ENCODE measurements at places on chromosomes 6 and 20. TPM values are rescaled to one million over a fixed set of nuclear protein-coding genes. Genes with fewer than 3 reads are reported as not detected.
A peak's percentile ranks its signal among the peaks of the same experiment; 100 is the strongest.

- no peak overlapping the region for H3K4me3 ChIP-seq
- no peaks in the 10 kb centered on the region for H3K4me1 ChIP-seq
- H3K27me3 ChIP-seq, result no peaks in the 10 kb centered on the region
- DNase-seq, result no peak
- no peak overlapping the region for H3K27ac ChIP-seq
- no peaks in the 10 kb centered on the region for H3K36me3 ChIP-seq
Measured at GRCh38 chr20:63810730-63811490, 20.2 kb downstream of the ZBTB46 start.

DNA sequence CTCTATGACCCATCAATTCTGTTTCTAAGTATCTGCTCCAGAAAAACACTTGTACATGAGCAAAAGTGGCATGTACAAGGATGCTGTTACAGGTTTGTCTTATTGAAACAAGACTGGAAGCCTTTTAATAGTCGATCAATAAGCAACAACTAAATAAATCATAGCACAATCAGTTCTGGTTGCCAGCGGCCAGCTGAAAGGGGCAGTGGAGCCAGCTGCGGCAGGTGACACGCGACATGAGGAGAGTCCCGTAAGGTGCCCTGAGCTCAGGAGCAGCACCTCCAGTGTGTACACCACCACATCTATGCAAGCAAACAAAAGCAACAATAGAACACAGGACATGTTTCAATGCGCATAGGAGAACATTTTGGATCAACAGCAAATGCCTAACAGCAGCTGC lies 20.7 kb upstream of the NNAT start:
- no peak overlapping the region for H3K27ac ChIP-seq
- no peaks in the 10 kb centered on the region for H3K27me3 ChIP-seq
- H3K36me3 ChIP-seq, result no peaks in the 10 kb centered on the region

- DNase-seq, result no peak
- no peaks in the 10 kb centered on the region for H3K36me3 ChIP-seq
- H3K4me3 ChIP-seq, result no peak overlapping the region
- no peak overlapping the region for H3K27ac ChIP-seq
Measured at GRCh38 chr6:116941727-116942126, 64.7 kb downstream of the RFX6 start.

- no peaks in the 10 kb centered on the region for H3K27me3 ChIP-seq
- DNase-seq, result peak; percentile 80
- peak overlapping the region; percentile 93 for H3K4me3 ChIP-seq
- peaks cover 42% of the 10 kb centered on the region for H3K36me3 ChIP-seq
- peak overlapping the region; percentile 94 for H3K27ac ChIP-seq
- H3K4me1 ChIP-seq, result peaks cover 39% of the 10 kb centered on the region
Measured at GRCh38 chr20:63706852-63707557, 771 bp downstream of the ARFRP1 start.

DNA sequence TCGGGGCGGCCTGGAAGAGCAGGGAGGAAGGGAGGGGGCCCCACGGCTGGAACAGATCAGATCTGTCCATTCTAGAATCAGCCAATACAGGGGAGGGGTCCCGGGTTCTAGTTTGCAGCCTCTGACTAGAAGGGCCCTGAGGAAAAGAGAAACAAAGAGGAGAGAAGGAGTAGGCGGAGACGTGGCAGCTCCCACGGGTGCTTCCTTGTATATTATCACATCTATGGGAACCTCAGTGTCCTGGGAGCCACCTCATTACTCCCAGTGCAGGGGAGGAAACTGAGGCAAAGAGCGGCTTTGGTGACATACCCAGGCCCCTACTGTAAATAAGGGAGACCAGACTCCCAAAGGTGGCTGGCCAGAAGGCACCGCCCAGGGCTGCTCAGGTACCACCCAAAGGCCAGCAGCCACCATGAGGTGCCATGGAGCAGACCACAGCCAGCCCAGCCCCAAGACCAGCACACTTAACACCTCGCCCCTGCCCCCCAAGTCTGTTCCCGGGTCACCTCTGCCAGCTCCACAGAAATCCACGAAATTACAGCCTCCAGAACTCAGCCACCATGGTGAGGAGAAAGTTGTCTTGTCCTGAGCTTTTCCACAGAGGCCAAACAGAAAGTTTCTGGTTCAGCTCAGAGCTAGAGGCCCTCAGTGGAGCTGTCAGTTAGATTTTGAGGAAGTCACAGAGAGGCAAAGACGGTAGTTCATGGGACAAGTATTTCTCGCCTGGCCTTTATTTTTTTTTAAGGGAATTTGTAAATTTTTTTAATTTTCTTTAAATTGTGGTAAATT lies 2.1 kb downstream of the ZC3H12D start:
- H3K27ac ChIP-seq, result peak overlapping the region; percentile 98
- H3K4me1 ChIP-seq, result peaks cover 41% of the 10 kb centered on the region
- DNase-seq, result no peak
- peaks cover 64% of the 10 kb centered on the region for H3K36me3 ChIP-seq
- no peaks in the 10 kb centered on the region for H3K27me3 ChIP-seq
- H3K4me3 ChIP-seq, result peak overlapping the region; percentile 98

GRCh38 chr6:113875470-113875869 lies 18.3 kb downstream of the MARCKS start:
- no peaks in the 10 kb centered on the region for H3K36me3 ChIP-seq
- H3K4me1 ChIP-seq, result peaks cover 7% of the 10 kb centered on the region
- H3K27me3 ChIP-seq, result peaks cover 24% of the 10 kb centered on the region
- no peak overlapping the region for H3K27ac ChIP-seq
- DNase-seq, result no peak
- no peak overlapping the region for H3K4me3 ChIP-seq

DNA sequence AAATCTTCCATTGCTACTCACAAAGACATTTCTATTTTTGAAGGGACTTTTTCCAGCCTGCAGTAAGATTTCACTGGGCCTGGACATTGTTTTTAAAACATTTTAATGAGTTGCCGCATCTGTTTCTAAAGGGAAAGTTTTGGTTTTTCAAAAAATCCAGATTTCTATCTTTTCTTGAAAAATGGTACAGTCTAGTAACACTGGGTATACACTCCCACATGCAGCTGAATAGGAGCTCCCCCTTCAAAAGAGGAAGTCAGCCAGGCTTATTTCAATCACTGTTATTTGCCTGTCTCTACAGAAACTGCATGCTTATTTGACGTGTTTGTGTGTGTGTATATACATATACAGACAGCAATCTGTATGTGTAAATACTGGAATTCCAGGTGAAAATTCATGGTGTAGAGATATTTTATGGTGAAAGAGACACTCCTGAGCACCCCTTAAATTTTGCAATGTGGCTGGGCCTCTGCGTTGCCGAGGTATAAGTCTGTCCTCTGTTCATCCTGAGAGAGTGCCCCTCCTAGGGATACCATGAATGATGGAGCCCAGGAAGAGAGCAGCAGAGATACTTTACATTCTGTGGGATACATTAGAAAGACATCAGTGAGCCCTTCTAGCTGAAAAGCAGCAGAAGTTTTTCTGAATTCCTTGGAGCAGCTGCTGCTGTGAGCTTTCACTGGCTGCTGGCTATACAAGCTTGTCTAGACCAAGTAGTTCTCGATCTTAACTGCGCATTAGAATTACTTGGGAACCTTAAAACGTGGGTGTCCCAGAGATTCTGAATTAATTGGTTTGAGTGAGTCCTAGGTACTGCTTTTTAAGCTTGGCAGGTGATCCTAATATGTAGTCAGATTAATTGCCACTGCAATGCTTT lies 12.0 kb upstream of the ABRACL start:
- H3K27ac ChIP-seq, result no peak overlapping the region
- H3K4me3 ChIP-seq, result no peak overlapping the region
- no peaks in the 10 kb centered on the region for H3K27me3 ChIP-seq
- DNase-seq, result no peak
- no peaks in the 10 kb centered on the region for H3K36me3 ChIP-seq

- peaks cover 6% of the 10 kb centered on the region for H3K27me3 ChIP-seq
- H3K27ac ChIP-seq, result no peak overlapping the region
- no peak for DNase-seq
- H3K4me1 ChIP-seq, result no peaks in the 10 kb centered on the region
Measured at GRCh38 chr6:155216312-155217046, 47.3 kb upstream of the CLDN20 start.

DNA sequence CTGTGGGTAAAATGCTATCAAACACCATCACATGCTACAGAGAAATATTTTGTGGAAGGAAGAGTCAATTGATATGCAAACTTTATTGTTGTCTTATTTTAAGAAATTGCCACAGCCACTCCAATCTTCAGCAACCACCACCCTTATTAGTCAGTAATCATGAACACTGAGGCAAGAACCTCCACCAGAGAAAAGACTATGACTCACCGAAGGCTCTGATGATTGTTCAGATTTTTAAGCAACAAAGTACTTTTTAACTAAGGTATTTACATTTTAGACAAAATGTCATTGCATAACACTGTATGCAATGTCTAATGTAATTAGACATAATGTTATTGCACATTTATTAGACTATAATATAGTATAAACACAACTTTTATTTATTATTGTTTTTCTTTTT lies 26.2 kb upstream of the MMP24 start:
- no peak overlapping the region for H3K27ac ChIP-seq
- no peaks in the 10 kb centered on the region for H3K27me3 ChIP-seq
- H3K4me1 ChIP-seq, result no peaks in the 10 kb centered on the region
- peaks cover 21% of the 10 kb centered on the region for H3K36me3 ChIP-seq

GRCh38 chr6:115582386-115582785 lies 478.3 kb downstream of the FRK start:
- H3K4me3 ChIP-seq, result no peak overlapping the region
- H3K36me3 ChIP-seq, result no peaks in the 10 kb centered on the region
- H3K27ac ChIP-seq, result no peak overlapping the region
- H3K27me3 ChIP-seq, result no peaks in the 10 kb centered on the region
- no peak for DNase-seq

- no peak overlapping the region for H3K27ac ChIP-seq
- H3K4me1 ChIP-seq, result no peaks in the 10 kb centered on the region
- no peak for DNase-seq
- H3K4me3 ChIP-seq, result no peak overlapping the region
Measured at GRCh38 chr6:39881851-39882530, 52.3 kb downstream of the MOCS1 start.

DNA sequence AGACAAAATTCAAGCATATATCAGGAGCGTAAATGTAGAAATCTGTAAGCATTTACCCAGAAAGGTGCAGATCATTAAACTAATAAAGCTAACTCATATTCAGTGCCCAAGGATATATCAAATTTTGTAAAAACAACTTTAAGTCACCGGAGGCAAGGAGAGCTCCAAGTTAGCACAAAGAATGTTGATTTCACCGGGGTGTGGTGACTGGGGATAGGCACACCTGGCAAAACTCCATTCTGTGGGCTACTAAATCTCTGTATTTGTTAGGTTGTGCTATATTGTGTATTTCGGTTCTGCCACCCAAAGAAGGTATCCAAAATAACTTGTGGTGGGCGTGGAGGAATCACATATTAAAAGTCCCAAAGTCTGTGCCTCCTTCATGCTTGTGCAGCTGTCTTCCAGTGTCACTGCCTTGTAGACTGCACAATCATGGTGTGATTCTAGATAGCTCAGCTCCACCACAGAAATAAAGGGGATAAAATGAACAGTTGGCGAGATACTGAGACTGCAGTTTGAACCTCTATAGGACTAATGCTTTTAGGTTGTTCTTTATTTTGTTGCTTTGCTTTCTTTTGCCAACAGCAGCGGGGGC lies 111.6 kb downstream of the GMDS start:
- H3K36me3 ChIP-seq, result no peaks in the 10 kb centered on the region
- no peak overlapping the region for H3K27ac ChIP-seq
- no peaks in the 10 kb centered on the region for H3K27me3 ChIP-seq
- DNase-seq, result no peak
- H3K4me1 ChIP-seq, result peaks cover 10% of the 10 kb centered on the region
- H3K4me3 ChIP-seq, result no peak overlapping the region

DNA sequence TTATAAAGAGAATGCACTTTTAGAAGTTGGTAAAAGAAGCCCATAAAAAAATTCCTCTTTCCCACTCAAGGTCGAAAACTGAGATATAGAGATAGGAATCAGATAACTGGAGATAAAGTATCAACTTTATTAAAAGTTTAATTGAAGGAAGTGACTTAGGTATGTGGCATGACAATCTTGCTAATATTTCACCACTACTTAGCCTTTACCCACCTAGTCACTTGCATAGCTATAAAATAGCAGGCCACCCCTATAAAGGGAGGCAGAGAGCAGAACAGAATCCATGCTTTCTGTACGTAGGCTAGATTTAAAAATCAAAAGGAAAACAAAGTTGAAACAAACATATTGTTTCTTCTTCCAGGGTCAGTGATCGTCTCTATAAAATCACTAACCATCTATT lies 13.2 kb upstream of the TBC1D32 start:
- no peak overlapping the region for H3K4me3 ChIP-seq
- H3K27me3 ChIP-seq, result peaks cover 16% of the 10 kb centered on the region
- no peak for DNase-seq
- H3K27ac ChIP-seq, result no peak overlapping the region
- no peaks in the 10 kb centered on the region for H3K36me3 ChIP-seq

GRCh38 chr6:154479351-154479769 lies 31.1 kb downstream of the CNKSR3 start:
- H3K4me1 ChIP-seq, result no peaks in the 10 kb centered on the region
- no peak for DNase-seq
- peaks cover 2% of the 10 kb centered on the region for H3K27me3 ChIP-seq
- no peak overlapping the region for H3K27ac ChIP-seq
- no peaks in the 10 kb centered on the region for H3K36me3 ChIP-seq

- peaks cover 6% of the 10 kb centered on the region for H3K36me3 ChIP-seq
- no peak overlapping the region for H3K27ac ChIP-seq
- no peak for DNase-seq
- peak overlapping the region; percentile 69 for H3K4me3 ChIP-seq
- H3K27me3 ChIP-seq, result peaks cover 60% of the 10 kb centered on the region
Measured at GRCh38 chr6:1612299-1612973, 2.7 kb downstream of the FOXC1 start.

C20orf202 gene
- total RNA-seq, result not detected

WFDC10B gene
- not detected for total RNA-seq

SLC22A3 gene
- not detected for total RNA-seq

MDN1 gene
- 39.1 TPM for total RNA-seq

FKBP1A gene
- 247 TPM for total RNA-seq

All from activated CD4-positive, alpha-beta memory T cell treated with anti-CD3 and anti-CD28 coated beads for 36 hours (primary cell).